Upper lobe of left lung (tissue), 6 donors: ENCODE measurements at places on chromosomes 5 and 9. TPM values are rescaled to one million over a fixed set of nuclear protein-coding genes. Genes with fewer than 3 reads are reported as not detected.

GRCh38 chr5:104111632-104112031 is 549.0 kb upstream of the NUDT12 start:
- DNase-seq, result no peak
- no peak overlapping the region for H3K4me3 ChIP-seq
- H3K4me1 ChIP-seq, result no peaks in the 10 kb centered on the region
- no peaks in the 10 kb centered on the region for H3K27me3 ChIP-seq
- no peaks in the 10 kb centered on the region for H3K36me3 ChIP-seq

The ORM2 gene
- 2.2 TPM for total RNA-seq

DNA sequence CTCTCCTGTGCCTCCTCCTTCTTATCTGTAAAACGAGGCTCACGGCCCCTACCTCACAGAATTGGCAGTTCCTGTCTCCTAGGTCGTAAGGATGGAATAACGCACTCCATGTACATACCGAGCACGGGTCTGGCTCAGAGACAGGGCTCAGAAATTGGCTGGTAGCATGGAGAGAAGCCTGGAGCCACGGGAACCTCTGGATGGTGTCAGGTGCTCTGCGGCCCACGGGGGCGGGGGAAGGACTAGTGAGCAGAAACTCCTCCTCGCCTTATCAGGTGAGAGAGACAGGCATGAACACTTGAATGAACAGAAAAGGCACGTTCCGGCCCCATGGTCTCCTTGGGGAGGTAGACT is 15.4 kb upstream of the C5orf47 start:
- no peaks in the 10 kb centered on the region for H3K36me3 ChIP-seq
- H3K4me1 ChIP-seq, result peaks cover 13% of the 10 kb centered on the region
- H3K27ac ChIP-seq, result peak overlapping the region; percentile 58
- no peaks in the 10 kb centered on the region for H3K27me3 ChIP-seq

DNA sequence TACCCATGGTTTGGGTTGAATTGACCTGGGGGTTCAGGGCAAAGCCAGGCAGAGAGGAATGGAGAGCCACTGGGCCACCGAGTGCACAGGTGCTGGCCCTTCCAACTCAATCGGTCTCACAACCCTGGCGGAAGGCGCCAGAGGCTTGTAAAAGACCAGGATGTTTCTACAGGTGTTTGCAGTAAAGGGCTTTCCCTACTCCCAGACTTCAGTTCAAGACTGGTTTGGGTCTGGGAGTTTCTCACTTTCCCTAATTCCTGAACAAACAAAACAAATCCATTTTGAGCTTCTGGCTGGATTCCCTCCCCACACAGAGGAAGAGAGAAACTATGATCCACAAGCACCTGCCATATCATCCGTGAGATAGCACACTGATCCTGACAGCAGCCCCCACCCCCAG is 125.2 kb upstream of the KLF4 start:
- no peaks in the 10 kb centered on the region for H3K36me3 ChIP-seq
- H3K4me1 ChIP-seq, result peaks cover 7% of the 10 kb centered on the region
- no peak overlapping the region for H3K27ac ChIP-seq
- H3K27me3 ChIP-seq, result no peaks in the 10 kb centered on the region

The NME5 gene
- not detected for total RNA-seq

GRCh38 chr5:153835891-153836515 is 202.7 kb downstream of the FAM114A2 start:
- H3K27ac ChIP-seq, result no peak overlapping the region
- no peak overlapping the region for H3K4me3 ChIP-seq
- no peaks in the 10 kb centered on the region for H3K36me3 ChIP-seq

The INPP5E gene
- total RNA-seq, result 19.2 TPM

DNA sequence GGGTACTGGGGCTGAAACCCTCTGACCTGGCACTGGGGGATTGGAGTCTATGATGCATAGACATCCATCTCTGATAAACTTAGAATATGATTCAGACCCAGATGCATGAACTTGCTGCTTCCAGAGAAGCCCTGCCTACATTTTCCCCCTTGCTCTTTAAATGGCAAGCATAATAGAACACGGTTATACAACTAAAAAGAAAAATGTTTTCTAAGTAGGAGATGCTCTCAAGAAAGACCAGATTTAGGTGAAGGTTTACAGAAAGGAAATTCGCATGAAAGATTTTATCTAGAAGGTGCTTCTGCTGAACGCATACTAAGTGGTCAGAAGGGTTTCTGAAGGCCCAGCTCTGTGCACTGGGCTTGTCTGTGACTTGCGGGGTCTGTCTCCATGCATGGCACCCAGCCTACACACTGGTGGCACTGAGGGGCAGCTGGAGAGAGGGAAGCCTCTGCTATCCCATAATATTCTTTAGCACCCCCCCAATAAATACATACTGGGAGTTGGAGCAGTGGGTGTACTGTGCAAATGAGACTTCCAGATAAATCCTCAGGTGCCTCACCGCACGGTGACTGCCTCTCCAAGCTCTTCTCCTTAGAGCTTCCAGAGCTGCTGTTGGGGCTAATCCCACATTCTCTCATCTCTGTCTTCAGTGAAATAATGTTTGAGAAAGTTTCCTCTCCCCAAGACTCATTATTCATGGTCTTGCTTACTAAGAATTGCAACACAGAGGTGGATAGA is 114.6 kb downstream of the FSTL4 start:
- no peak overlapping the region for H3K4me3 ChIP-seq
- no peak for DNase-seq
- no peaks in the 10 kb centered on the region for H3K27me3 ChIP-seq

DNA sequence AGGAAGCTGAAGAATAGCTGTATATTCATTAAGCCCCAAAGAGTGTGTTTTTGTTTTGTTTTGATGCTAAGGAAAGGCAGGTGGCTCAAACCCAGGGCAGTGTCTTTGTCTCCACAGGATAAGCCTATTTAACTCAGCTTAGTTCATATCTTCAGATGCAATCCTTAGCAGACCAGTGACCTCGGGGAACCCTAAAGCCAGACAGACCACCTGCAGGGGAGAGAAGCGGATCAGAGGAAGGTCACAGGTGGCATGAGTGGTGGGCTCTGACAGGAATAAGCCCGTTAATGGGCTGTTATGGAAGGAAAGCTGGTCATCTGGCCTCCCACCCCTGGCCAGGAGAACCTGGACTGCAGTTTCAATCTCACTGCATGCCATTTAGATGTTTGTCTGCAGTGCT is 30.8 kb downstream of the TAS2R1 start:
- no peak overlapping the region for H3K27ac ChIP-seq
- H3K4me3 ChIP-seq, result no peak overlapping the region
- no peaks in the 10 kb centered on the region for H3K36me3 ChIP-seq
- no peaks in the 10 kb centered on the region for H3K27me3 ChIP-seq

DNA sequence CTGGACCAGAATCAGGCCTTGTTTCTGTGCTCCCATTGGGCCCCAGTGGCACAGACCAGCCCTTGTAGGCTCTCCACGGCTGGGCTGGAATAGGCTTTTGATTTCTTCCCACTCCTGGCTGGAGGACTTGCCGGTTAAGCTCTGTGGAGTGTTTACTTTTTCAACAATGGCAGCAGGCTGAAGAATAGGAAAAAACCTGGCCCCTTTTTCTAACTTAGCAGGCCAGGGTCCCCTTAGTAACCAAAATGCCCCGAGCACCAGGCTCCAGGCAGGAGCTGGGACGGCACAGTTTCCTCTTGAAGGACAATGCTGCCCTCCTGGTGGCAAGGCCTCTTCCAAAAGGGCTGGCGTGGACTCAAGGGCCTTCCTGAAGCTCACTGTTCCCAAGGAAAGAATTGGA is 230.3 kb downstream of the CRB2 start:
- H3K27ac ChIP-seq, result no peak overlapping the region
- DNase-seq, result no peak
- H3K4me3 ChIP-seq, result no peak overlapping the region
- no peaks in the 10 kb centered on the region for H3K36me3 ChIP-seq
- no peaks in the 10 kb centered on the region for H3K27me3 ChIP-seq

The GPX8 gene
- total RNA-seq, result 5.5 TPM

DNA sequence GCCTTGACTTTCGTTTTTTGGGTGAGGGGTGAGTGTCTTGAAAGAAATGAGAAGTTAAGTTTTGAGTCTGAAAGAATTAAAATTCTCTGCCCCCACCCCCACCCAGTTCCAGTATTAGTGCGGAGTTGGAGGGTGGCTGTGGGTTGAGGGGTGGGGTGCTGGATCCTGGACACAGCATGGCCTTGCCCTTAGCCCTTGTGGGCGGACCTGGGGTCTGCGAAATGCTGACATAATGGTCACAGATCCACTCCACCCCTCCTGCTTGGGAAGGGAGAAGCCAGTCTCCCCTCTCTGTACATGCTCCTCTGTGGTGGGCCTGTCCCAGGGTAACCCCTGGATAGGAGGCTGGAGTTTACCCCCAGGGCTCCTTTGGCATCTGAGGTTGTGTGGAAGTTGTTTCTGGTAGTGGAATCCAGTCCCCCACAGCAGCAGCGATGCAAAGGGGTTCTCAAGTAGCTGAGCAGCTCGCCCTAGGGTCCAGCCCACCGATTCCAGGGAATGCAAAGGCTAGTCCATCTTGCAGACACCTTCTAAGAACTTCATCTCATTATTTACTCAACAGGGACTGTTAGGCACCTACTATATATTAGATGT is 42.8 kb upstream of the TCF7 start:
- no peak overlapping the region for H3K4me3 ChIP-seq
- H3K27me3 ChIP-seq, result no peaks in the 10 kb centered on the region
- no peak for DNase-seq
- H3K4me1 ChIP-seq, result peaks cover 7% of the 10 kb centered on the region

DNA sequence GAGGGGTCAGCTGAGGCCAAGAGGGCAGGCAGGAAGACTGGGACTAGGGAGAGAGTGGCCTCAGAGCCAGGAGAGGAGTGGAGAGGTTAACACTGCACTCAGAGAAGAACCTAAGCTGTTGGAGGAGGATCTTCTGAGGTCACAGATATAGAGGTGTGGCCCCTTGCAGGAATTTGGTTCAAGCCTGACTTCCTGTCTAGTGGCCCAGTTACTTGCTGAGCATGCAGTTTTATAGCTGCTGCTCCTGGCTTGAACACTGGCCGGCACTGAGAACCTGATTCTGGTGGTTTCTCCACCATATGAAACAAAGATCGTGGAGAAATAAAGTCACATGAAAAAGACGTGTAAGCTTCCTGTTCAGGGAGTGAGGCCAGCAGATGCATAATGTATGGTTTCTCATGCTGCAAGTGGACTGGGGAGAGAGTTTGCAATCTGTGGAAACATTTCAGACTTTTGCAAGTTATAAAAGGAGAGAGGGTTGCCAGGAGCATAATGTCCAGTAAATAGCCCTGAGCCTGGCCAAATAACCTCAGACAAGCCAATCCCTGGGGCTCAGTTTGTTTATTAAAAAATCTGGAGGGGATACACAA is 82.6 kb downstream of the GALNT10 start:
- peaks cover 14% of the 10 kb centered on the region for H3K4me1 ChIP-seq
- no peaks in the 10 kb centered on the region for H3K27me3 ChIP-seq
- H3K4me3 ChIP-seq, result no peak overlapping the region
- no peaks in the 10 kb centered on the region for H3K36me3 ChIP-seq

DNA sequence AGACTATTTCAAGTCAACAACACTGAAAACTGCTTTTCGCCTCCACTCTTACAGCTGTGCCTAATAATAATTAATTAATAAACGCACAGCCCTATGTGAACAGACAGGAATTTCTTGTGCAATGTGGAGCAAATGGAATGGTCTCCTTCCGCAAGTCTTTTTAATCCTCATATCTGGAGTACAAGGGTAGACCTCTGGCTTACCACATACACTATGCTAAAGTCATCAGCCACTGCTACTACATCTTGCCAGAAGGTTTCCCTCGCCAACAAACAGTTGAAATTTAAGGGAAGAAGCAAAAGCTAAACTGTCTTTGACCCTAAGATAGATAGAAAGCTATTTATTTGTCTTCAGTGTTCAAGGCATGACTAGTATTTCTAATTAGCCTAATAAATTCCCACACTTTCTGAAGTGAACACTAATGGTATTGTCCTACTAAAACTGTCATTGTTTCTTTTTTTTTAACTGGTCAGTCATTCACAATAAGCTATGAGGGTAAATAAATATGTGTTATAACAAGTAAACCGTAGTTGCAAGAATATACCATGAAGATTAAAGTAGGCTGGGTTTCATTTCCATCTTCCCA is 63.9 kb downstream of the GOLPH3 start:
- H3K4me3 ChIP-seq, result no peak overlapping the region
- H3K27ac ChIP-seq, result no peak overlapping the region
- H3K4me1 ChIP-seq, result no peaks in the 10 kb centered on the region
